H1 (cell line): ENCODE measurements at places on chromosomes 5 and 9.

DNA sequence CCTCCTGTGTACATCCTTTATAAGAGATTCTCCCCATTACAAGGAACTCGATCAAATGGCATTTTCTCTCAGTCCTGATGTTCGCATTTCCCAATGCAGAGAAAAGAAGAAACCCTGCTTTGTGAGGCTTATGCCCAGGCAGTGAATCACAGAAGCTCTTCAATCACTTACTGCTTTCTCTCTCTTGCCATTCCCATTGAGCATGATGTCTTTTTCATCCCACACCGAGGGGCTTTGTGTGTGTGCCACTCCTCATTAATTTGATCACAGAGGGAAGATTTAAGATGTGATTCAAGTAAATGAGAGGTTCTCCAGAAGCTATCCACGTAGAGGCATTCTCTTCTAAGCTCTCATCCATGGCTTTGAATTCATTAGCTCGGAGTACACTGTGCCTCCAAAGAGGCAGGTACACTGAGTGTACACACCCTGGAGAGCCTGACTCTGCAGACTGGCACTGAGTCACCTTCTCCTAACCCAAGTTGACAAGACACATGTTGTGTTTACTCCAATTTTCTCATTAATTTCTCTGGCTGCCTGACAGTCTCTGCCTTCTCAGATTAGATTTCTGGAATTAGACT, 45.4 kb downstream of the MFAP3 start:
- no peak for DNase-seq
- H3K36me3 ChIP-seq, result no peaks in the 10 kb centered on the region
- no peaks in the 10 kb centered on the region for H3K27me3 ChIP-seq
- no peak overlapping the region for H3K27ac ChIP-seq
- H3K4me1 ChIP-seq, result no peaks in the 10 kb centered on the region

DNA sequence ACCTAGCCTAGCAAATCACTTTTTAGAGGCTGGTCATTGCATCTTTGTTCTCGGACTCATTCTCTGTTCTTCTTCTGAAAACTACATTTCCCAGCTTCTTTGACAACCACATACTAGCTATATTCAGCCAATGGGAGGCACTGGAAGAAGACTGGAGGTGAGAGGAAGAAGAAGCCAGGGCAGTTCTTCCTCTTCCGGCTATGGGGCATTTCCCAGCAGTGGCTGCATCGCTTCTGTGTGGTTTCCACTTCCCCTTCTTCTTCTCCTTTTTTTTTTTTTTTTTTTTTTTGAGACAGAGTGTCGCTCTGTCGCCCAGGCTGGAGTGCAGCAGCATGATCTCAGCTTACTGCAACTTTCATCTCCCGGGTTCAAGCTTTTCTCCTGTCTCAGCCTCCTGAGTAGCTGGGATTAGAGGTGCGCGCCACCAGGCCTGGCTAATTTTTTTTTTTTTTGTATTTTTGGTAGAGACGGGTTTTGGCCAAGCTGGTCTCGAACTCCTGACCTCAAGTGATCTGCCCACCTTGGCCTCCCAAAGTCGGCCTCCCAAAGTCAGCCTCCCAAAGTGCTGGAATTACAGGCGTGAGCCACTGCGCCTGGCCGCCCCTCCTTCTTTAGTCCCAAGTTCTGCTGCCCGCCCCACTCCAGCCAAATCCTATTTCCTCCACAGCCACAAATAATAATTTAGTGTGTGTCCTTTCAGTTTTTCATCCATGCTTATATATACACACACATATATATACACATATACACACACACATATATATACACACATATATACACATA, 6.9 kb upstream of the UBAP1 start:
- no peaks in the 10 kb centered on the region for H3K4me1 ChIP-seq
- H3K36me3 ChIP-seq, result no peaks in the 10 kb centered on the region
- H3K4me3 ChIP-seq, result no peak overlapping the region
- H3K27me3 ChIP-seq, result no peaks in the 10 kb centered on the region

DNA sequence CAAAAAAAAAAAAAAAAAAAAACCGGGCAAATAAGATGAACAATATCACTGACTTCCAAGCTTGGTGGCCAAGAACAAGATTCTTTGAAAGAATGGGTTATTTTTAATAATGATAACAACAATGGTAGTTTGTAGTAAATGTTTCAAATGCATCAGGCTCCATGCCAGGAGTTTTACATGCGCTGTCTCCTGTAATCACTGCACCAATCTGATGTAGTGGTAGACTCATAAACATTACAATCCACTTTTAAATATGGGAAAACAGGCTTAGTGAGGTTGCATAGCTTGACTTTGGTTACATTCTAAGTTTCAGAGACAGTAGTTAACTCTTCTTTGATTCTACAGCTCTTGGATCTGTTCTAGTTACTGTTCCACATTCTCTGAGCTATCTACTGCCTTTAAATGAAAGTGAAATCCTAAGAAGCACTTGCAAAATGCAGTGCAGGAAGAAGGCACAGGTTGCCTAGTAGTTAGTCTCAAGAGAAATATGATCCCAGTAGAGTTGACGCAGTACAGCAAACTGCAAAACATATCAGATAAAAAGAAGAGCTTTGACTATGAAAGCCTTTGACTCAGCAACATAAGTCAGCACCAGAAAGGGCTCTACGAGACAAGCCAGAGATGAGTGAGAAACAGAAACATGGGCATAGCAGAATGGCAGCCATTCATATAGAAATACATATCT, 62.1 kb downstream of the PDE4D start:
- H3K4me1 ChIP-seq, result peaks cover 9% of the 10 kb centered on the region
- H3K4me3 ChIP-seq, result no peak overlapping the region
- no peak for DNase-seq
- H3K27ac ChIP-seq, result no peak overlapping the region
- H3K36me3 ChIP-seq, result no peaks in the 10 kb centered on the region
- no peaks in the 10 kb centered on the region for H3K27me3 ChIP-seq

- no peak overlapping the region for H3K4me3 ChIP-seq
- peak; percentile 39 for DNase-seq
- H3K27ac ChIP-seq, result no peak overlapping the region
- H3K27me3 ChIP-seq, result no peaks in the 10 kb centered on the region
- H3K36me3 ChIP-seq, result no peaks in the 10 kb centered on the region
- H3K4me1 ChIP-seq, result peaks cover 39% of the 10 kb centered on the region
Measured at GRCh38 chr9:130186839-130187522, 14.8 kb downstream of the NCS1 start.

- H3K36me3 ChIP-seq, result no peaks in the 10 kb centered on the region
- H3K27me3 ChIP-seq, result no peaks in the 10 kb centered on the region; the same call in 1 of the 2 replicates
- H3K27ac ChIP-seq, result no peak overlapping the region
- no peak overlapping the region for H3K4me3 ChIP-seq
Measured at GRCh38 chr9:86843206-86843605, 104.1 kb downstream of the GAS1 start.
